A549 treated with dexamethasone at 1 μM for 4 hours (cell line): ENCODE measurements at places on chromosomes 3 and 15. TPM values are rescaled to one million over a fixed set of nuclear protein-coding genes. Genes with fewer than 3 reads are reported as not detected.

Gene ARL6
- 2.9 to 7.3 TPM (median 5.7 TPM) in 5 replicates for total RNA-seq

Gene EOMES
- 0.36 to 0.84 TPM (median 0.69 TPM) in 5 replicates for total RNA-seq

Gene FEZF2
- not detected in 5 replicates for total RNA-seq

Gene SH2D7
- total RNA-seq, result not detected in 5 replicates

Gene TNIK
- 2.0 to 3.1 TPM (median 2.1 TPM) in 5 replicates for total RNA-seq
